Colonic mucosa (tissue), 4 donors: ENCODE measurements at places on chromosomes 16 and 17.

DNA sequence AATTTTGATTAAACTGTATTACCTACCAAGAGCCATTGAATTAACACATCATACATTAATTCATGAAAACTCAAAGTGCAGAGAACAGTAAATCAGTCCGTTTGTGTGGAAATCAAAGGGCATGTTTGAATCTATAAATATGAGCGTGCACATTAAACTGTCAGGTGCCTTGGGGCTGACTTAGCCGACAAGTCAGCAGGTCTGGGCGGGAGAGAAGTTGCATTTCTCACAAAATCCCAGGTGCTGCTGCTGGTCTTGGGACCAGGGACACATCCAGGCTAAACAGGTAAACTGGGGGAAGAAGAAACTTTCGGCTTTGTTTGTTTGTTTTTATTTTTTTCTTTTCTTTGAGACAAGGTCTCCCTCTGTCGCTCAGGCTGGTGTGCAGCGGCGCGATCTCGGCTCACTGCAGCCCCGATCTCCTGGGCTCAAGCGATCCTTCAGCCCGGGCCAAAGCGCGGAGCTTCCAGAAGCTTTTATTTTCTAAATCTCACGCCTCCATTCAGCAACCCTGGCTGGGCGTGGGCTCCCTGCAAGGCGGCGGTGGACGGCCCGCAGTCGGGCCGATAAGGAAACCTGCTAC lies 213.9 kb downstream of the MRTFB start:
- H3K27me3 ChIP-seq: no peaks in the 10 kb centered on the region
- H3K36me3 ChIP-seq: no peaks in the 10 kb centered on the region

GRCh38 chr16:54633943-54634362 lies 296.7 kb upstream of the IRX5 start:
- no peak overlapping the region for H3K4me3 ChIP-seq
- H3K27ac ChIP-seq: no peak overlapping the region
- DNase-seq: no peak
- H3K27me3 ChIP-seq: no peaks in the 10 kb centered on the region

- no peak for DNase-seq
- no peaks in the 10 kb centered on the region for H3K4me1 ChIP-seq
- H3K27me3 ChIP-seq: no peaks in the 10 kb centered on the region
- no peaks in the 10 kb centered on the region for H3K36me3 ChIP-seq
Measured at GRCh38 chr17:13626703-13627102, 25.0 kb upstream of the HS3ST3A1 start.

- peaks cover 8% of the 10 kb centered on the region for H3K4me1 ChIP-seq
- no peak overlapping the region for H3K4me3 ChIP-seq
- DNase-seq: no peak
- H3K27me3 ChIP-seq: peaks cover 22% of the 10 kb centered on the region
- no peaks in the 10 kb centered on the region for H3K36me3 ChIP-seq
- H3K27ac ChIP-seq: no peak overlapping the region
Measured at GRCh38 chr16:10178080-10178479, 4.1 kb downstream of the GRIN2A start.
